ENCODE measurements at places on chromosomes 7 and 10. TPM values are rescaled to one million over a fixed set of nuclear protein-coding genes. Genes with fewer than 3 reads are reported as not detected.
A peak's percentile ranks its signal among the peaks of the same experiment; 100 is the strongest.

DNA sequence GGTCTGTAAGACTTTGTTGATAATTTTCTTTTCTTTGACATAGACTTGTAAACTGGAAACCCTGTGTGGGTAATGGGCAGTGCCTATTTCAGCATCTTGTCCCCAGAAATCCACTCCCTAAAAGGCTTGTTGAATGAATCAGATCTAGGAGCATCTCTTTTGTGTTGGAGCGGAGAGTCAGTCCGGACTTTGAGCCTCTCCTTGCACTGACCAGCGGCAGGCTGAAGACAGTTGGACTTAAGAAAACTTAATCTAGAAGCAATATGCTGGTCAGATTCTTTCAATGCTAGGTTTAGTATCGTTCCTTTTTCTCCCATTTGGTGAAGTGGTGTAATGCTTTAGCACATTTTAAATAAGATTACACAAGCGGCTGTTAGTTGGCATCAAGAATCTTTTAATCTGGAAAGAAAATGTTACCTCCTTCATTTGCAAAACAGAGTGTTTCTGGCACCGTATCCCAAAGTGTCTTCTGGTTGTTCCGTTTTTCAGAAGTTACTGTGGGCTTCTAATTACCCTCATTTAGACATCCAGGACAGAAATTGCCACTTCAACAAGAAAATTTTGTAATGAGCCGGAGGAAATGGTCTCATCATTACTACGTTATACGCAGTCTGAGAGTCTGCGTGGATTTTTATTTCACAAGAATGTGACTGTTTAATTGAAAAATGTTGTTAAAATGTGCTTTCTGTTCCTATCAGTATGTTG lies 74.7 kb downstream of the CUX1 start:
- H3K27ac ChIP-seq = no peak overlapping the region
- no peaks in the 10 kb centered on the region for H3K27me3 ChIP-seq
- H3K4me3 ChIP-seq = no peak overlapping the region
- no peaks in the 10 kb centered on the region for H3K36me3 ChIP-seq
- peaks cover 18% of the 10 kb centered on the region for H3K4me1 ChIP-seq
- DNase-seq = no peak

DNA sequence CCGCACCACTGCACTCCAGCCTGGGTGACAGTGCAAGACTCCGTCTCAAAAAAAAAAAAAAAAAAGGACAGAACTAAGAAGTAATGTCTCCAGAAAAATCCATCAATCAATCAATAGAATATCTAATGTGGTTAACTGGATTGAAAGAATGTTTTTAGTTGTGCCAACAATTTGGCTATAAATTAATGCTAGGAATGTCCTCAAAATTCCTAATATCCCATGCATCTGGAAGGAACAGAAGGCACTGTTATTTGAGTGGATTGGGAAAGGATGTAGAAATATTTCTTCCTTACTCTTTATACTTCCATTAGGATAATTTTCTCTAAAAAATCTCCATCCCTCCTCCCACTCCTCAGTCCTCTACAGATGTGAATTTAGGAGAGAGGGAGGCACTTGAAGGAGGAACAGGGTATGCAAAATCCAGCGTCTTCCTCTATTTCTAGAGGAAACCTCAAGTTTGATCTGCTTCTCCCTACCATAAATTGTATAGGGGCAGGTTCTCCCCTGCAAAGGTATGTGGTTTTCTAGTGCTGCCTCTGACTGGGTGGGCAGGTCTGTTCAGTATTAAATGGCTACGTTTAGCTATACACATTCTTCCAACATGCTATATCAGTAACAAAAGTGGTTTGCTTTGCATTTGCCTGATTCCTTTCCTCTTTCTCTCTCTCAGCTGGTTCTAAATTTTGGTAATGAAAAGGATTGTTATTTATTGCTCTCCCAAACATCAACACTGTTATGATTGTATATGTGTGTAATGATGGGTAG lies 54.1 kb downstream of the RNLS start:
- H3K27me3 ChIP-seq = no peaks in the 10 kb centered on the region
- peaks cover 2% of the 10 kb centered on the region for H3K4me1 ChIP-seq
- no peaks in the 10 kb centered on the region for H3K36me3 ChIP-seq
- peak overlapping the region; percentile 4 for H3K27ac ChIP-seq
- DNase-seq = no peak
- no peak overlapping the region for H3K4me3 ChIP-seq

- H3K4me3 ChIP-seq = no peak overlapping the region
- no peak for DNase-seq
- H3K4me1 ChIP-seq = no peaks in the 10 kb centered on the region
- no peaks in the 10 kb centered on the region for H3K36me3 ChIP-seq
- H3K27ac ChIP-seq = no peak overlapping the region
- H3K27me3 ChIP-seq = no peaks in the 10 kb centered on the region
These were observed 97.0 kb downstream of the TPK1 start for GRCh38 chr7:144738708-144739314.

DNA sequence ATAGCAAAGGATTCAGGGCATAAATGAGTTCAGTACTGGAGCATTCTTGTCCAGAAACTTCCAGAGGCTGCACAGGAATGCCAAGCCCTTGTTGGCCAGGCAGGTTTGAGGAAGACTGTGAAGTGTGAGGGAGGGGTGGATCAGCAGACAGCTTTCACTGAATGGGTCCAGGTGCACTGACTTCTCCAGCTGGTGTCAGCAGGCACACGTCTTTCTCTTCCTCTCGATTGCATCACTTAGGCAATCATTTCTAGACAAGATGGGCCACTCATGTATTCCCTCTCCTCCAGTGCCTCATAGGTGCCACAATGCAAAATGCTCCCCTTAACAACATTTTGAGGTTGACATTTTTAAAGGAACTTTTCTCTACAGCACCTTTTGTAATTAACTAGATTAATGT lies 15.6 kb upstream of the PLEKHS1 start:
- H3K36me3 ChIP-seq = peaks cover 3% of the 10 kb centered on the region
- H3K4me3 ChIP-seq = no peak overlapping the region
- no peak overlapping the region for H3K27ac ChIP-seq
- no peak for DNase-seq

- no peak overlapping the region for H3K27ac ChIP-seq
- no peak overlapping the region for H3K4me3 ChIP-seq
- no peak for DNase-seq
- no peaks in the 10 kb centered on the region for H3K36me3 ChIP-seq
- no peaks in the 10 kb centered on the region for H3K27me3 ChIP-seq
- H3K4me1 ChIP-seq = peaks cover 3% of the 10 kb centered on the region
These were observed 5.6 kb downstream of the BZW2 start for GRCh38 chr7:16651396-16652239.

The FRMD4A gene
- 13.3 TPM for polyA plus RNA-seq

DNA sequence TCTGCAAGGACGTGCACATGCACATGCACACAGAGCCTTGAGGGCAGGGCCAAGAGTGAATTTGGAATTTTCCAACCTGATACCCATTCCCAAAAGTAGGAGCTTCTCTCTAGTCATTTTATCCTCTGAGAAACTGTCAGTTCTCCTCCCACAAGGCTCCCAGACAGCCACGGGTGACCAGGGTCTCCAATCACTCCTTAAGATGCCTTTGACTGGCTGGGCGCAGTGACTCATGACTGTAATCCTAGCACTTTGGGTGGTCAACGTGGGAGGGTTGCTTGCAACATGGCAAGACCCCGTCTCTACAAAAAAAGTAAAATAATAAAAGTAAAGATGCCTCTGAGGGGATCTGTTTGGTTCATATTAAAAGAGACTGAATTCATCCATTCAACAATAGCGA lies 13.2 kb downstream of the SCD start:
- no peak overlapping the region for H3K27ac ChIP-seq
- DNase-seq = no peak

DNA sequence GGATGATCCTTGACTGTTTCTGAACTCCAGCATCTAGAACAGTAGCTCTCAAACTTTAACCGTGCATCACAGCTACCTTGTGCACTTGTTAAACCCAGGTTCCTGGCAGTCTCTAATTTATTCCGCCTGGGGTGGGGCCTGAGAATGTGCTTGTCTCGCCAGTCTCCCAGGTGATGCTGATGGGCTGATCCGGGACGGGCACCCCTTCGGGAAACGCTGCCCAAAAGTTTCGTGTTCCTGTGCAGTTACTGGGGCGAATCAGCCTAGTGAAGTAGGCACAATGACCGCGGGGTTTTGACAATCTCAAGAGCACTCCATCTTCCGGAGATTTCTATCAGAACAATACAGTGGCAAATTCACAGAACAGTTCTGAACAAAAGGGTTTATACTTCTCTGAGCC lies 29.9 kb downstream of the ADCYAP1R1 start:
- H3K36me3 ChIP-seq = no peaks in the 10 kb centered on the region
- no peaks in the 10 kb centered on the region for H3K27me3 ChIP-seq
- no peak overlapping the region for H3K27ac ChIP-seq
- H3K4me1 ChIP-seq = no peaks in the 10 kb centered on the region
- H3K4me3 ChIP-seq = no peak overlapping the region
- DNase-seq = no peak

The PDZD7 gene
- 1.4 TPM for polyA plus RNA-seq

GRCh38 chr10:103197174-103197573 lies 4.1 kb upstream of the NT5C2 start:
- H3K27ac ChIP-seq = no peak overlapping the region
- H3K27me3 ChIP-seq = no peaks in the 10 kb centered on the region
- H3K36me3 ChIP-seq = no peaks in the 10 kb centered on the region
- H3K4me3 ChIP-seq = no peak overlapping the region
- H3K4me1 ChIP-seq = peaks cover 3% of the 10 kb centered on the region
- no peak for DNase-seq

GRCh38 chr10:93081834-93082233 lies 8.1 kb downstream of the CYP26A1 start:
- no peak overlapping the region for H3K4me3 ChIP-seq
- H3K27me3 ChIP-seq = peaks cover 41% of the 10 kb centered on the region
- H3K4me1 ChIP-seq = no peaks in the 10 kb centered on the region
- H3K27ac ChIP-seq = no peak overlapping the region

DNA sequence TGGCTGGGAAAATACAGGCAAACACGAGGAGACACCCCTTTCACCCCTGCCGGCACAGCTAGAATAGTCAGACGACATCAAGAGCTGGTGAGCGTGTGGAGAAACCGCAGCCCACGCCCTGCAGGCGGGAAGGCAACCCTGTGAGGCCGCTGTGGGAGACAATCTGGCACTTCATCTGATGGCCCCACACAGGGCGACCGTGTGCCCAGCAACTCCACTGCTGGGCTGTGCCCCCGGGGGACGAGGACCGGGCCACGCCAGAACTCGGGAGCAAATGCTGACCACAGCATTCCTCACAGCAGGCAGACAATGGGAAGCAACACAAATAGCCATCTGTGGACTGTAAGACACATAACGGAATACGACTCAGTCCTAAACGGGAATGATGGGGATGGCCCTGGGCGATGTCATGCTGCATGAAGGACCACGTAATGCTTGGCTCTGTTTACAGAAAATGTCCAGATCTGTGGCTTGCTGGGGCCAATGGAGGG lies 58.9 kb downstream of the CFAP46 start:
- H3K36me3 ChIP-seq = no peaks in the 10 kb centered on the region
- no peak overlapping the region for H3K4me3 ChIP-seq
- no peak for DNase-seq
- peaks cover 4% of the 10 kb centered on the region for H3K27me3 ChIP-seq
- H3K27ac ChIP-seq = no peak overlapping the region
- no peaks in the 10 kb centered on the region for H3K4me1 ChIP-seq

DNA sequence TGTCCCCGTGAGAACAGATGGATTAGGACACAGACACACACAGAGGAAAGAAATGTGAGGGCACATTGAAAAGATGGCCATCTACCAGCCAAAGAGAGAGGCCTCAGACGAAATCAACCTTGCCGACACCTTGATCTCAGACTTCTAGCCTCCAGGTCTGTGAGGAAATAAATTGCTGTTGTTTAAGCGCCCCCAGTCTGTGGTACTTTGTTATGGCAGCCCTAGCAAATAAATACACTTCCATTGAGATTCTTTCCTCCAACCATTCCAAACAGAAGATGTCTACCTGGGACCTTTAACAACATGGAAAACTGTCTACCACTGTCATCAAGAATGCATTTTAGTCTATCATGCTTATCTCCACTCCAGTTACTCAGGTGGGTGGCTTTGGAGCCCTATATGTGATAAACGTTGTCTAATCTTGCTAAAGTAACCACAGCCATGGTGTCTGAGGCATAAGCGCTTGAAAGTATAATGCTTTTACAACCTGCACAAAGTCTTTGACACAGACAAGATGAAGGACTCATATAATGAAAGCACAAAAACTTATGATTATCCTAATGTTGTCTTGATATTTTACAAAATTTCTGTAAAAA lies 244.3 kb downstream of the MTERF1 start:
- no peak overlapping the region for H3K4me3 ChIP-seq
- no peaks in the 10 kb centered on the region for H3K27me3 ChIP-seq
- H3K27ac ChIP-seq = no peak overlapping the region

The FGFR2 gene
- polyA plus RNA-seq = 26.2 TPM

- peaks cover 7% of the 10 kb centered on the region for H3K4me1 ChIP-seq
- no peak overlapping the region for H3K4me3 ChIP-seq
- no peaks in the 10 kb centered on the region for H3K36me3 ChIP-seq
- no peak for DNase-seq
- H3K27me3 ChIP-seq = peaks cover 6% of the 10 kb centered on the region
- H3K27ac ChIP-seq = no peak overlapping the region
These were observed 39.9 kb downstream of the TLL2 start for GRCh38 chr10:96473866-96474265.

The SLC13A1 gene
- polyA plus RNA-seq = 0.02 TPM

DNA sequence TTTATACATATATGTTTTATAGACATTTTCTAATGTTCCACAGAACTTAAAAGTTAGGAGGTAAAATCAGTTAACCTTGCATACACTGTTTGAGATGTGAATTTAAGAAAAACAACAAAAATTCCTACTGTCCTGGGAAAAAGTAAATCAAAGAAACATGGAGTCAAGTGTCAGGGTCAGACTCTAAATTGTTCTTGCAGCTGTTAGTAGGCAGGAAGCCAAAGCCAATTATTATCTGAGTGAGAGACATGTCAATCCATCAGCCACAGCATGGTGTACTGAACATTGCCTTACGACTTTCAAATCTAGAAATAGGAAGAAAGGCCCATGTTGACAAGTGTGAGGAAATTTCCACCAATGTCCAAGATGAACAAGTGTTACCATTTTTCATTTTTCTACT lies 461.2 kb upstream of the MBL2 start:
- H3K4me1 ChIP-seq = no peaks in the 10 kb centered on the region
- H3K27ac ChIP-seq = no peak overlapping the region
- no peak overlapping the region for H3K4me3 ChIP-seq

The MARVELD1 gene
- polyA plus RNA-seq = 14.2 TPM

GRCh38 chr7:84792231-84792893 lies 394.5 kb downstream of the SEMA3D start:
- no peaks in the 10 kb centered on the region for H3K27me3 ChIP-seq
- no peak overlapping the region for H3K27ac ChIP-seq
- H3K4me1 ChIP-seq = no peaks in the 10 kb centered on the region
- H3K36me3 ChIP-seq = no peaks in the 10 kb centered on the region
- DNase-seq = no peak
- no peak overlapping the region for H3K4me3 ChIP-seq

The TBX20 gene
- polyA plus RNA-seq = not detected
